ENCODE measurements at places on chromosomes 16 and 17.

DNA sequence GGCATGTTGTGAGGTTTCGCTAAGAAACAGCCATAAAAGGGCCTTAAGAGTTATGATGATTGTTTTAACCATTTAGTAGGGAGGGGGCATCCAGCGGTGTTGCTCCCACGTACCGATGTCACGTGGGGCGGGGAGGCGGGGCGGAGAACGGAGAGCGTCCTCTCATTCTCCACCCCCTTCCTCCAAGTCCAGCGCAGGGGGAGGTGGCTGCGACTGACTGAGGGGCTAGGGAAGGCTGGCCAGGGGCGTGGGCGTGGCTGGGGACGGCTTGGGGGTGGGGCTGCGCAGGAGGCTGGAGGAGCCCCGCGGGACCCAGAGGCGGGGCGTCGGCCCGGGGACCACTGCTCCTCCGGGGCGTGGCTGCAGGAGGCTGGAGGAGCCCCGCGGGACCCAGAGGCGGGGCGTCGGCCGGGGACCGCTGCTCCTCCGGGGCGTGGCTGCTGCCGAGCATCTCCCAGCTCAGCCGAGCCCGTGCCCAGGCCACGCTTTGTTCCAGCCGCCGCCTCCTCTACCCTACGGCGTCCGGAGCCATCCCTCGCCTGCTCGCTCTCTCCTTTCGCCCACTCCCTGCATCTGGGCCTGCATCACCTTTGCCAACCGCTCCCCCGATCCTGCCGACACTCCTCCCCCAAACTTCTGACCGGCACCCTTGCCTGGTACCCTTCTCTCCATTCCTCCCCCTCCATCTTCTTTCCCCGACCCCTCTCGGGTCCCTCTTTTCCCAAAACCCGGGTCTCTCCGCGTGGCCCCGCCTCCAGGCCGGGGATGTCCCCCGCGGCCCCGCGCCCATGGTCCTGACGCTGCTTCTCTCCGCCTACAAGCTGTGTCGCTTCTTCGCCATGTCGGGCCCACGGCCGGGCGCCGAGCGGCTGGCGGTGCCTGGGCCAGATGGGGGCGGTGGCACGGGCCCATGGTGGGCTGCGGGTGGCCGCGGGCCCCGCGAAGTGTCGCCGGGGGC, at the start of gene SARM1:
TSS of gene SARM1 (plus strand) at position 450 of the 958 bp plus-strand sequence. CDS start at position 789, 339 bp downstream.
- DNase-seq = peak; percentile 90

GRCh38 chr16:81006211-81006812, 373 bp downstream of the CMC2 start:
- DNase-seq = peak; percentile 53

GRCh38 chr16:15928261-15929104, 20.9 kb upstream of the ABCC1 start:
- no peak for DNase-seq

DNA sequence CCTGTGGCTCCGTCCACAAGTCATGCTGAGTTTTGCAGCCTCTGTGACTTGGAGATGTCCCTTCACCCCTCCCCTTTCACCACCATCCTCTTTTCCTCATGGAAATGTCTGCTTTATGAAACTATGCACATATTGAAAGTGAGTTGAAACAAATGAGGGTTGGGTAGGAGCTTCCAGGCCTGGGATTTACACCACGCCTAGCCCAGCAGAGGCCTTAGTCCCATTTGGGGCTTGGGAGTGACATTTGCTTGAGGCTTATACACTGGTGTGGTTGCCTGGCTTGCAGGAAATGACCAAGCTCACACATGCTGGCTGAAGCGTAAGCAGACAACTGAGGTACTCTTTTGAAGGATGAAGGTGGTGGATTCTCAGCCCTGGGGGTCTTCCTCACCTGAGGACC, 10.5 kb upstream of the SPNS1 start:
- DNase-seq = no peak

DNA sequence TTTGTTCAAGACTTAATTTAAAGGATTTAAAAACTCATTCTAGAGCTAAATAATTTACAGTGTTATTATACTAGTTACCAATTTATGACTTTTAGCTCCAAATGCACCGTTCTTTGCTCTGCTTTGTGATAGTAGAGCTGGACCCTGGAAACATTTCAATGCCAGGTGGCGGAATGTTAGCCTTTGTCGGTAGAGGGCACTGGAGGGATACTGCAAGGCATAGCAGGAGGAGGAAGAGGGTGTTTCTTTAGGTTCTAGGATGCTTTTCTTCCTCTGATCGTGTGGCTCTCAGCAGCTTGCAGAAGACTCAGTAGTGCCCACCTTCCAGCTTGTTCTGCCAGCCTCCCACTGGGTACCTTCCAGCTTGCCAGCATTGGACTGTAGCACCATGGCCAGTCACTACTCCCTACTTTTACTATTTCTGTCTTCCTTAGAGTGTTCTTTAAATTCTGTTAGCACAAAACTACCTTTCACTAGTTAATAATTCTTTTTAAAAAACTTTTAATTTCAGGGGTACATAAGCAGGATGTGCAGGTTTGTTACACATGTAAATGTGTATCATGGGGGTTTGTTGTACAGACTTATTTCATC, 325.3 kb downstream of the UTP18 start:
- no peak for DNase-seq

DNA sequence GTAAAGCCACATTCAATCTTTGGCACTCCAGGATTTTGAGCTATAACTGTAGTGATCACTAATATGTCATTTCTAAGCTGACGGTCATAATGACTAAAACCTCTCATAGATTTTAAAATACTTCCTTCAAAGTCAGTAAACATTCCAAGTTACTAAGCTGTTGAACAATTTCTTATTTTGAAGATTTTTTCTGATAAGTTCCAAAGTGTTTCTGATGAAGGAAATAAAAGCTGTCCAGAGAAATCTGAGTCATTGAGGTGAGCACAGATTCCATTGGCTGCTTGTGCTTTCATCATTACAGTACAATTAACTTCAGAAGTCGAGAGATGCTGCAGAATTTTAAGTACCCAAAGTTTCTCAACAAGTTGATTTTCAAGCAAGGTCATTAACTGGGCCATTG, 23.9 kb downstream of the NLRC5 start:
- no peak for DNase-seq

DNA sequence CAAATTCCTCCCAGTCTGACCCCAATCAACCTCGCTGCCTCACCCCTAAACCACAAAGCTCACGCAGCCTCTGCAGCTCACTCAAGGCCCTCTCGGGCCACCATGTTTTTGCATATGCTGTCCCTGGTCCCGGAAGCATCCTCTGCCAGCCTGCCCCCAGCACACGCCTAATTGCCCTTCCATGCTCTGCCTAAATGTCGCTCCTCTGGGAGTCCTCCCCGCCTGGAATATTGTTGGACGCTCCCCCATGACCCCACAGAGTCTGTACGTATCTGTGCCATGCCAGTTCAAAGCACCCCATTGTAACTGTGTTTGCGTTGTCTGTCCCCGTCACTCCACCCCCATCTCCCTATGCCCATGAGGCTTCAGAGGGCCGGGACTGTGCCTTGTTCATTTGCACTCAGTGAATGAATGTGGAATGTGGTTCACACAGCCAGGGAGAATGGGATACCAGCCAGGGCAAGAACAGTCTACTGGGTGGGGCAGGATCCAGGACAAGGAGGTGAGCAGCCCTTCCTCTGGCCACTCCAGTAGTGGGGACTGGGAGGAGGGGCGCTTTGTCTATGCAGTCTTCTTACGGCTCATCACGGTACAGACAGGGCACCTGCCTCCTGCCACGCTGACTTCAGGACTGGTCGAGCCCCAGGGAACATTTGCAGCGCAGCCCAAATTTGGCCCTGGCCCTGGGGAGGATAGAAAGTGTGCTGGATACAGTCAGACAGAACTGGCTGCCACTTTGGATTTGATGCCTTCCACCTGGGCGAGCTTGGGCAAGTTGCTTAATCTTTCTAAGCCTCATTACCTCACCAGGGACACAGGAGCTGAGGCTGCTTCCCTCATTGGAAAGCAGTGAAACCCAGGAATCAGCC, 48.5 kb downstream of the NOS2 start:
- no peak for DNase-seq

- DNase-seq = no peak
These were observed 270.5 kb downstream of the FOXL1 start for GRCh38 chr16:86848821-86849220.

DNA sequence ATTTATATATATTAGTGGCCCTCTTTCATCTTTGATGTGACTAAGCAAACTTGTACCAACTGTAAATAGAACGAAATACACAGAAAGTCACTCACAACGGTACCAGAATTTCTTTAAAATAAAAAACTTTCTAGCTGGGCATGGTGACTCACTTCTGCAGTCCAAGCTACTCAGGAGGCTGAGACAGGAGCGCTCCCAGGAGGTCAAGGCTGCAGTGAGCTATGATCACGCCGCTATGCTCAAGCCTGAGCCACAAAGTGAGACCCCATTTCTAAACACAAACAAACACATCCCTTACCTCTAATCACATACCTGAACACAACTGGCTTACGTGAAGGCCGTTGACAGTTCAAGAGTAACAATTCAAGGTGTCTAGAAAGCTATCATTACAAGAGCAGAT, 29.7 kb downstream of the STAT5B start:
- DNase-seq = no peak

- DNase-seq = peak; percentile 59
These were observed 5.7 kb upstream of the ACTG1 start for GRCh38 chr17:81518113-81518784.

GRCh38 chr17:69709441-69709840, 294.9 kb downstream of the MAP2K6 start:
- DNase-seq = no peak

DNA sequence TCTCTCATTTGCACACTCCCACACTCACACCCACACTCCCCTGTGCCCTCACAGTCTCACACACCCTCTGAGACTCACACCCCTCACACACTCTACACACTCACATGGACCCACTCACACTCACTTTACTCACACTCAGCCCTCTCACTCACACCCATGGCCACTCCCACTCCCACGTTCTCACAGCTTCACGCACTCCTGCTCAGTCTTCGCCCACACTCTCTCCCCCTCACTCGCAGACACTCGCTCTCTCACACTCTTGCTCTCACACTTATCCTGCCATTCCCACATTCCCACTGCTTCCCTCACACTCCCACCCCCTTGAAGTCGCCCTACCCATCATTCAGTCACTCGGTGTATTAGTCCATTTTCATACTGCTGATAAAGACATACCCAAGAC, 47.9 kb downstream of the CCDC182 start:
- no peak for DNase-seq

GRCh38 chr16:50244504-50245416, 21.6 kb upstream of the ADCY7 start:
- no peak for DNase-seq

DNA sequence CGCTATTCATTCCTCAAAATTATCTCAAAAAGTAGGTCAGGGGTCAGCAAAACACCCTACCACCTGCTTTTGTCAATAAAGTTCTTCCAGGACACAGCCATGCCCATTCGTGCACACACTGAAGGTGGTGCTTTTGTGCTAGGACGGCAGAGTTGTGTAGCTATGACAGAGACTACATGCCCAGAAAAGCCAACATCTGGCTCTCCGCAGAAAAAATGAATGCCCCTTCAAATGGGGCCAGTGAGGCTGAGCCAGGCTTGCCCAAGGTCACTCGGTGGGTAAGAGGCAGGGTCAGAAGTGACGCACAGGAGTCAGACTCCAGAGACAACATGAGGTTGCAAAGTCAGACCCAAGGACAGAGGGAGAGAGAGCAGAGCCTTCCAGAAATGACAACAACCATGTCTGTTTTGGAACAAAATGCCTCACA, 200.1 kb downstream of the XYLT1 start:
- DNase-seq = no peak

GRCh38 chr17:51245535-51245934, 14.3 kb downstream of the MBTD1 start:
- no peak for DNase-seq

- DNase-seq = no peak
These were observed 741.1 kb upstream of the EEF2KMT start for GRCh38 chr16:5838725-5839124.

DNA sequence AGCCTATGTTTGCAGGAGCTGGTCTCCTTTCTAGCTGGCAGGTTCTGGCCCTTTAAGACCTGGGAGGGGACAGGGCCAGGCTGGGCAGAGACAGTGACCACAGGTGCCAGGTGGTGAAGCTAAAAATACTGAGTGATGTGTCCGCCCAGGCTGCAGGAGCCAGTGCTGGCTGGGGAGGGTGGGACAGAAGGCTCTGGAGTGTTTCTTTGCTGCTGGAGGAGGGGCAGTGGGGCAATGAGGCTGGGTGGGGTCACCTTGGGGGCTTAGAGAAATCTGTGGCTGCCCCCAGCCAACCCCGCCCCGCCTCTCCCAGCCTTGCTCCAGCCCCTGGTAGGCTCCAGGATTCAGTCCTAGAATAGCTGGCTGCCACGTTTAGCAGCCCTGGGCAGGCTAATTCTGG, 30.4 kb upstream of the SBK1 start:
- no peak for DNase-seq

DNA sequence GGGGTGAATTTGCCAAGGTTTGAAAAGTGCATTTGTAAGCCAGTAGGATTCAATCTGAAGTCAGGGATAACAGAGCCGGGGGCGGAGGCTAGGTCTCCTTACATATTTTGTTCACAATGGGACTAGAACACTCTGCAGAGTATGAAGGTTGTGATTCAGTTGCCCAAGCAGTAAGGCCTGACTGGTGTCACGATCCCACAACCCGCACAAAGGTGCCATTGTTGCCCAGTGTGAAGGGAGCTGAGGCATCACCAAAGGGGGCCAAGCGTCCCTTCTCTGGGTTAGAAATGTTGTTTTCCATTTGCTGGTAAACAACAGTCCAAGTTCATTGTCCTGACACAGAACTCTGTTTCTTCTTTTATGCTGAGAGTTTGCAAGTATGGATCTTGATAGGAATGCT, 471.8 kb downstream of the MAF start:
- no peak for DNase-seq

- no peak for DNase-seq
These were observed 22.8 kb downstream of the ITGB3 start for GRCh38 chr17:47276444-47276843.

GRCh38 chr16:14095883-14096551, 24.9 kb downstream of the MRTFB start:
- DNase-seq = no peak

DNA sequence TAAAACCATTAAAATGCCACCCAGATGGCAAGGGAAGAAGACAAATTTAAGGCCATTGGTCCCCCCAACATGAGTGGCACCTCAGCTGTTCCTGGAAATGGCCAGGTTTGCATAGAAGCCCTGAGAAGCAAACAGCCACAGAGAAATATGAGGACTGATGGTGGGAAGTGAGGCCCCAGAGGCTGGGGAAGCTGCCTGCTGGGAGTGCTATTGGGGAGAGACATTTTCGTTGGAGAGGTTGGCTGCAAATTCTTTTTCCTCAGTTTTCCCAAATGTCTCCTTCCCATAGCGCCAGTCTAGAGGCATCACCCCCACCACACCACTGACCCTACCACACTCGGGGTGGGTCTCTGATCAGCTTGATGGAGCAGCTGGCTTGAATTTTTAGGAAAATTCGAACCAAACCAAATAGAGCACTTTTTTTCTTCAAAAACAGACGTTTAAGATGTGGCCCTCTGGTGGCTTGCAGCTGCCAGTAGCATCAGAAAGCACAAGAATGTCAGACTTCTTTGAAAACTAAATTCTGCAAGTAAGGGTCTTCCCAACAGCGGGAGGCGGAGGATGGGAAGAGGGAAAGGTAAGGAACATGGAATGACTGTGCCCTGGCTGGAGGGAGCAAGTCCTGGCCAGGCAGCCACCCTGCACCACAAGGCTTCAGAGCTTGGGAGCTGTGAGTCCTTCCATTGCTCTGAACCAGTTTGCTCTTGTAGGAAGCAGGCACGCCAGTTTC, 13.2 kb upstream of the SLC12A3 start:
- no peak for DNase-seq

Data from DMS153 (cell line).